Thyroid gland (tissue), 4 donors: ENCODE measurements at places on chromosomes 16 and 17. TPM values are rescaled to one million over a fixed set of nuclear protein-coding genes. Genes with fewer than 3 reads are reported as not detected.

GRCh38 chr17:82807101-82807500, 32.7 kb downstream of the ZNF750 start:
- H3K27me3 ChIP-seq = no peaks in the 10 kb centered on the region
- DNase-seq = no peak
- no peak overlapping the region for H3K4me3 ChIP-seq
- no peaks in the 10 kb centered on the region for H3K36me3 ChIP-seq
- H3K4me1 ChIP-seq = no peaks in the 10 kb centered on the region
- H3K27ac ChIP-seq = no peak overlapping the region

- DNase-seq = no peak
- no peak within 1 kb of the TSS for H3K4me3 ChIP-seq
- no peak within 1 kb of the TSS for H3K27ac ChIP-seq
Measured at GRCh38 chr16:1981398-1981836, at the start of gene NOXO1. Gene NOXO1 (minus strand): TSS chr16:1981469. CDS start chr16:1981179, 290 bp downstream.

GRCh38 chr16:276426-277077, 808 bp upstream of the RGS11 start:
- H3K36me3 ChIP-seq = no peaks in the 10 kb centered on the region
- no peak overlapping the region for H3K27ac ChIP-seq
- H3K4me1 ChIP-seq = peaks cover 13% of the 10 kb centered on the region
- H3K27me3 ChIP-seq = peaks cover 7% of the 10 kb centered on the region

DNA sequence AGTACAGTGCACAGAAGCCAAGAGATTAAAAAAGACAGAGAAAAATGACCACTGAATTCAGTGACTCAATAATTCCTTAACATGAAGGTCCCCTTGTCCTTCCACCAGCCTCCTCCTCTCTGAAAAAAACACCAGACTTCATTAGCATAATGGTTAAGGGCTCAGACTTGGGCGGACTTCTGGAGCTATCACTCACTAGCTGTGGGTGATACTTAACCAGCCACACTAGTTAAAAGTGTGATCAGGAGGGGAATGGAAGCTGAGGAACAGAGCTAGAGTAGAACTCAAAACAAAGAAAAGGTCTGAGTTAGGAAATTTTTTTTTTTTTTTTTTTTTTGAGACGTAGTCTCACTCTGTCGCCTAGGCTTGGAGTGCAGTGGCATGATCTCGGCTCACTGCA, 23.2 kb downstream of the ZNF652 start:
- H3K27me3 ChIP-seq = no peaks in the 10 kb centered on the region
- no peak overlapping the region for H3K27ac ChIP-seq
- peaks cover 21% of the 10 kb centered on the region for H3K4me1 ChIP-seq
- H3K4me3 ChIP-seq = no peak overlapping the region
- no peak for DNase-seq
- no peaks in the 10 kb centered on the region for H3K36me3 ChIP-seq

DNA sequence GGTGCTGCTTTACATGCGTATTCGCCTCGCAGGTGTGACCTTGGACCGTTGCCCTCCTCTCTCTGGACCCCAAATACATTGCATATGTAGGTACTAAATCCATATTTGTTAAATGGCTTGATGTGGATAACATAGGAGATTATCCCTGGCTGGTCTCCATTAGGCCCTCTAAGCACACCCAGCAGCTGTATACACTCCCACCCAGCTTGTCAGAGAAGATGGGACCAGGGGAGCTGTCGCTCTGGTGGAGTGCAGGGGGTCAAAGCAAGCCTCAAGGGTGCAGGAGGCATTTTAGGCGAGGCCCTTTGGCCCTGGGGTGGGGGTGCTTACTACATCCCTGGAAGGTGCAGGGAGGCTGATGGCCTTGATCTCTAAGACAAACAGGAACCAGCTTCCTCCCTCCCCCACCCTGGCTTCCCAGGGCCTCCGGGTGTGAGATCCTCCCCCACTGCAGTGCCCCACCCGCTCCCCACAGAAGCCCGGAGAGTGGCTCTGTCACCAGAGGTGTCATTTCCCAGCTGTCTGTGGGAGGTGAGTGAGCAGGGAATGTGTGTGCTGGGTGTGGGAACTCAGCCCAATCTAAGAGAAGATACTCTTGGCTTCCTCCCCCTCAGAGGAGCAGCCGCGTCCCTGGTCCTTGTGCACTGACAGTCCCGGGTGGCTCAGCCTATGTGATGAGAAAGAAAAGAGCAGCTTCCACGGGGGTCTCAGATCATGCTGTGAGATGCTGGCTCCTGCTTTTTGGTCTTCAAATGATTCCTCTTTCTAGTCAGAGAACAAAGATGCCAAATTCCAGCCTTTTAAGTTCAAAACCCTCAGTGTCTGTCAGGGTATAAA, 1.4 kb upstream of the VAMP2 start:
- peak; percentile 80 for DNase-seq
- H3K4me1 ChIP-seq = peaks cover 39% of the 10 kb centered on the region
- H3K27ac ChIP-seq = peak overlapping the region; percentile 100

- no peak overlapping the region for H3K27ac ChIP-seq
- peaks cover 24% of the 10 kb centered on the region for H3K4me1 ChIP-seq
- H3K4me3 ChIP-seq = no peak overlapping the region
- no peaks in the 10 kb centered on the region for H3K27me3 ChIP-seq
Measured at GRCh38 chr17:77828749-77829539, 129.6 kb upstream of the TNRC6C start.

DNA sequence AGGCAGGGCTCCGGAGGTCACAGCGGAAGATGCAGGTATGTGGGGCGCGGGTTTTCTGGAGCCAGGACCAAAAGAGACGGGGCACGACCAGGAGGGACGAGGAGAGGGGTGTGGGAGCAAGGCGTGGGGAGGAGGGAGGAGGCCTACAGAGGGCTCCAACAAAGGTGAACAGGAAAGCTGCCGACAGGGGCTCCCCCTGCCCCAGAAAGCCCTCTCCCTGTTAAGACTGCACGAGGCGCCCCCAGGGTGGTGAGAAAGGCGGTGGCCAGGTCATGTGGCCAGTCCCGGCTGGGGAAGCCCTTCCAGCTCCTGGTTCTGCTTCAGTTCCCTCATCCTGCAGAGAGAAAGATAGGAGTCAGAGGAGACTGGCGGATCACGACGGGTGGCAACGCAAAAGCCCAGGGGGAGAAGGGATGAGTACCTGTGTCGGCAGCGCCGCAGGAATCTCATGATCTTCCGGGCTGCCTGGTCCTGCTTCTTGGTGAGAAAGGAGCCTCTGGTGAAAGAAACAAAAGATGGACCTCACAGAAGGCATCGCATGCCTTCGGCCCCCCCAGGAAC, 949 bp upstream of the SPAG7 start:
- H3K4me1 ChIP-seq = peaks cover 26% of the 10 kb centered on the region
- DNase-seq = peak; percentile 64
- peak overlapping the region; percentile 93 for H3K27ac ChIP-seq
- peaks cover 18% of the 10 kb centered on the region for H3K36me3 ChIP-seq
- no peak overlapping the region for H3K4me3 ChIP-seq
- no peaks in the 10 kb centered on the region for H3K27me3 ChIP-seq

GRCh38 chr17:60724647-60725046, 47.0 kb downstream of the BCAS3 start:
- H3K36me3 ChIP-seq = no peaks in the 10 kb centered on the region
- DNase-seq = no peak
- no peaks in the 10 kb centered on the region for H3K27me3 ChIP-seq
- H3K4me1 ChIP-seq = no peaks in the 10 kb centered on the region

- DNase-seq = peak; percentile 63
- H3K4me3 ChIP-seq = peak overlapping the region; percentile 53
- H3K27ac ChIP-seq = no peak overlapping the region
- peaks cover 22% of the 10 kb centered on the region for H3K4me1 ChIP-seq
Measured at GRCh38 chr17:2854143-2855055, 58.2 kb downstream of the RAP1GAP2 start.

DNA sequence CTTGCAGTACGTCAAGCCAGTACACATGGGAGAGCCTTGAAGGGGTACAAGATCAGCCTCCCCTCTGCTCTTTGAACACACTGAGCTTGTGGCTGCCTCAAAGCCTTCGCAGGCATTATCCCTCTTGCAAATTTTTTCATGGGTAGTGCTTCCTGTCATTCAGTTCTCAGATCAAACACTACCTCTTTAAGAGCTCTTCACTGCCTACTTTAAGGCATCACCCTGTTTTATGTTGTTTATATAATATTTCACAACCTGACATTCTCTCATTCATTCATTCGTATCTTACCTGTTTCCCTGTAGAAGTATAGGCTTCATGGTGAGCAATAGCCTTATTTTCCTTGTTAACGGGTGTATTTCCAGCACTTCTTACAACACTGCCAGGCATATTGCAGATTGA, 269.1 kb downstream of the CDH13 start:
- no peak overlapping the region for H3K27ac ChIP-seq
- no peaks in the 10 kb centered on the region for H3K27me3 ChIP-seq
- no peak for DNase-seq
- no peaks in the 10 kb centered on the region for H3K4me1 ChIP-seq
- H3K36me3 ChIP-seq = no peaks in the 10 kb centered on the region

DNA sequence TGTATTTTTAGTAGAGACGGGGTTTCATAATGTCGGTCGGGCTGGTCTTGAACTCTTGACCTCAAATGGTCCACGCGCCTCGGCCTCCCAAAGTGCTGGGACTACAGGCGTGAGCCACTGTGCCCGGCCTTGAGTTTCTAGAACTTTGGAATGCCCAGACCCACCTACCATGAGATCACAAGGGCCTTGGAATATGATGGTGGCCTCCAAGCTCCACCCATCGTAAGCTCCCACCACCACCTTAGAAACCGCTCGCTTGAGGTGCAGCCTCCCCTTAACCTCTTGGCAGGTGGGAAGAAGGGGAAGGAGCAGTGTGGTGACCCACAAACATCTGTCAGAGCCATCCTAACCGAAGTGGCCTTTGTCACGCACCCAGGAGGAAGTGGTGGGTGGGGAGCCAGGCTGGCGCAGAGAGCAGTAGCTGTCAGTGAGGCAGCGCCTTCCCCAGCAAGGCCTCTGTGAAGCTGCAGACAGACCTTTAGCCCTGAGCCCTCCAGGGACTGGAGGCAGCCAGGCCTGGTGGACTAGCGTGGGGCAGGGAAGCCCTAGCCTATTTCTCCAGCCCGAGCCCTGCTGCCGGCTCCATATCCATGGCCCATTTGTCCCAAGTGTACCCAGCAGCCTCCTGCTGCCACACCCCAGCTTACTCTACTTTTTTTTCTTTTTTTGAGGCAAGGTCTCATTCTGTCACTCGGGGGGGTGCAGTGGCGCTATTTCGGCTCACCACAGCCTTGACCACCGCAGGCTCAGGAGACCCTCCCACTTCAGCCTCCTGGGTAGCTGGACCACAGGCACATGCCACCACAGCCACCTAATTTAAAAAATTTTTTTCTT, 13.1 kb upstream of the SEPHS2 start:
- H3K36me3 ChIP-seq = no peaks in the 10 kb centered on the region
- peak; percentile 17 for DNase-seq
- H3K27me3 ChIP-seq = no peaks in the 10 kb centered on the region
- no peak overlapping the region for H3K27ac ChIP-seq

GRCh38 chr17:59753522-59754467, 46.3 kb downstream of the VMP1 start:
- peaks cover 19% of the 10 kb centered on the region for H3K4me1 ChIP-seq
- H3K36me3 ChIP-seq = no peaks in the 10 kb centered on the region

GRCh38 chr16:48628359-48628985, 18.5 kb upstream of the N4BP1 start:
- DNase-seq = no peak
- H3K27ac ChIP-seq = no peak overlapping the region
- no peak overlapping the region for H3K4me3 ChIP-seq
- no peaks in the 10 kb centered on the region for H3K27me3 ChIP-seq

DNA sequence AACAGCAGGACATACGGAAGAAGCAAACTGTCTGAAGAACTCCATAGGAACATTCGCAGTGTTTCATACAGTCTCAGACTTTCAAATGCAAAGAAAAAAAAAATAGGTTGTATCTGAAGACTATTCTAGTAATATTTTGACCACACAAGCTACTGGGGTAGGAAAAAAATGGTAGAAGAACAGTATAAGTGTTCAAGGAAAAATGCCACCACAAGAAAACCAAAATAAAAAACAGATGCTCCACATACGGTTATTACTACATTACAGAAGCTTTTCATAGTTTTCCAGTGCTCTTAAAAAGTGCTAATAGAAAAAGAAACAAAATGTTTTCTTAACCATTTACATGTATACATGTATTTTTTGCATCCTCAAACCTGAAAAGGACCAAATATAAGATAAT, 3.7 kb downstream of the NCOR1 start:
- H3K36me3 ChIP-seq = no peaks in the 10 kb centered on the region
- DNase-seq = no peak
- H3K4me3 ChIP-seq = no peak overlapping the region

DNA sequence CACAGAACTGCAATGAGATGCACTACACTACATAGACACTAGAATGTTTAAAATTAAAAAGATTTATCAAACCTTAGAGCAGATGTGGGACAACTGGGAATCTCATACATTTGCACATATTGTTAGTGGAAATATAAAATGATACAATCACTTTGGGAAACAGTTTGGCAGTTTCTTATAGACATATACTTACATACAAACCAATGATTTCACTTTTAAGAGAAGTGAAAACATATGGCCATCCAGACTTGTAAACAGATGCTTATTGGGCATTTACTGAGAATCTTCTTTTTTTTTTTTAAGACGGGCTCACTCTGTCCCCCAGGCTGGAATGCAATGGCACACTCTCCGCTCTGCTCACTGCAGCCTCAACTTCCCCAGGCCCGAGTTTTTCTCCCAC, 50.1 kb downstream of the AXIN2 start:
- H3K36me3 ChIP-seq = no peaks in the 10 kb centered on the region
- no peak for DNase-seq
- no peak overlapping the region for H3K4me3 ChIP-seq
- peaks cover 16% of the 10 kb centered on the region for H3K4me1 ChIP-seq
- H3K27me3 ChIP-seq = no peaks in the 10 kb centered on the region

DNA sequence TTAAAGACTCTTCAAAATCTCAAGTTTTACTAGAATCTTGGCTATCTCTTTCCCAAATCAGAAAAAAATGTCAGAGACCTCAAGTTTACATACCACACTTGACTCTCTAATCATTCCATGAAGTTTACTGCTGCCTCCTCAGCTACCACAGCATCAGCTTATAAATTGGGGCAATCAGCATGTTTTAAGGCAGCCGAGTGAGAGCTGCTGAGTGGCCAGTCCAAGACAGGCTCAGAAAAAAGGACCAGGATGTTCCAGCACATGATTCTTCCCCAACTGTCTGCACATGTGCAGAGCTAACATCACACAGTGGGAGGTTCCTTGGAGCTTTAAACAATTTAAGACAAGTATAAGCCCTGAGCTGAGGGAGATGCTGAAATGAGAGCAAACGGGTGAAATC, 140.6 kb upstream of the NUDT7 start:
- H3K27me3 ChIP-seq = no peaks in the 10 kb centered on the region
- no peak overlapping the region for H3K27ac ChIP-seq
- no peaks in the 10 kb centered on the region for H3K36me3 ChIP-seq
- peaks cover 11% of the 10 kb centered on the region for H3K4me1 ChIP-seq

DNA sequence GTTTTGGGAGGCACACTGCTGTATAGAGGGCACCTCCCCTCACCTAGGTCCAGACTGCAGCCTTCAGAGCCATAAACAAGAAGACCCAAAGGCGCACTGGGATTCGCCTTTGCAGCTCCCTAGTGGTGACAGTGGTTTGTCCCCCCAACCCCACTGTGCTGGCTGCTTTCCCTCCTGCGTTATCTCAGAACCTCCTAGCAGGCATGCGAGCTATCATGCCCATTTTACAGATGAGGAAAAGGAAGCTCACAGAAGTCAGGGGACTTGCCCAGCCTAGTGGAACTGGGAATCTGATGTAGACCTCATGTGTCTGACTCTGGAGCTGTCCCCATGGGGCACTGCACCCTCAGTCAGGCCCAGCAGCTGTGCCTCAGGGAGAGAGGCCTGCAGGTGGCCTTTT, 115.2 kb downstream of the CLEC16A start:
- peaks cover 65% of the 10 kb centered on the region for H3K4me1 ChIP-seq
- no peak overlapping the region for H3K4me3 ChIP-seq
- H3K36me3 ChIP-seq = no peaks in the 10 kb centered on the region
- peak overlapping the region; percentile 10 for H3K27ac ChIP-seq
- H3K27me3 ChIP-seq = no peaks in the 10 kb centered on the region
- DNase-seq = no peak

CFAP97D1 gene
- not detected for total RNA-seq

DNAJC7 gene
- 84.0 TPM for total RNA-seq

USP6 gene
- 0.25 TPM for total RNA-seq

TRPV2 gene
- 3.2 TPM for total RNA-seq

ZMYND15 gene
- total RNA-seq = 0.29 TPM

HEATR9 gene
- total RNA-seq = not detected
